Left forelimb (tissue), 1 donor: ENCODE measurements at places on chromosomes 5 and 9.

GRCh38 chr9:121478816-121479676 is 20.6 kb downstream of the GGTA1 start:
- no peak for DNase-seq

DNA sequence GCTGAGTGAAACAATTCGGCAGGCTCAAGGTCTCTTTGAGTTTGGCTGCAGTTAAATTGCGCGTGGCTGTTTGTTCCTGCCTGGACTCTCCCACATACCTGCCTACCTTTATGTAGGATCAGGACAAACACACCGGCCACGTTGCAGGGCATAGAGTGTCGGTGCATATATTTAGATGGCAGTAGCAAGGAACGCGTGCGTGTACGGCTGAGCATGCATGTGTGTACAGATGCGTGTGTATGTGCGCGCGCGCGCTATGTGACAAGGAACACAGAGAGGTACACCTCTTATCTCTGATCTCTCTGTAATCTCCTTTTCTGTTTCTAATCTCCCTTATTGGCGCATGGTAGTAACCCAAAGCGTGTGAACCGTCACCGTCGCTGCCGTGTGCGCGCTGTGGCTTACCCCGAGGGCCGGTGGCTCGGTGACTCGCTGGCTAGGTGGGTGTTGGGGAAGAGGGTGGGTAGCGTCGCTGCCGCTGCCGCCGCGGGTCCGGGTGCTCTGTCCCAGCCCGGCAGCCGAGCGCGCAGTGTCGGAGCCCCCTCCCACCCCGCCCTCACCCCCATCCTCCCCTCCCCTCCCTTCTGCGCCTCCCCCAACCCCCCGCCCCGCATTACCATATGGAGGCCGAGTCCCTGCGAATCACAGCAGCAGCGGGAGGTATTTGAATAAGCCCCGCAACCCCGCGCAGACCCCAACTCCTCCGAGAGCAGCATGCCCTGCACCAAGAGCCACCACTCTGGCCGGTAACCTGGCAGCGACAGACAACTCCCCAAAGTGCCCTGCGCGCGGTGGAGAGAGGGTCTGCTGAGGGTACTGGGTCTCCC is 204.8 kb downstream of the MEF2C start:
- no peak for DNase-seq

DNA sequence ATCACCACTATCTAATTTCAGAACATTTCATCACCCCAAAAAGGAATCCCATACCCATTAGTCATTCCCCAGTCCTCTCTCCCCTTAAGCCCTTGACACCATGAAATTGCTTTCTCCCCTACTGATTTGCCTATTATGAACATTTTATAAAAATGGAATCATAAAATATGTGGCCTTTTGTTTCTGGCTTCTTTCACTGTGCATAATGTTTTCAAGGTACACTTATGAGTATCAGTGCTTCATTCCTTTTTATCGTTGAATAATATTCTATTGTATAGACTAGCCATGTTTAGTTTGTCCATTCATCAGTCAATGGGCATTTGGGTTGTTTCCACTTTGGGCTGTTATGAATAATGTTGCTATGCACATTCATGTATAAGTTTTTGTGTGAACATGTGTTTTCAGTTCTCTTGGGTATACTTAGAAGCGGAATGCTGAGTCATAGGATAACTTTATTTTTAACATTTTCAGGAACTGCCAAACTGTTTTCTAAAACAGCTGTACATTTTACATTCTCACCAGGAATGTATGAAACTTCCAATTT is 40.4 kb upstream of the FGF1 start:
- no peak for DNase-seq

- no peak for DNase-seq
Observed at GRCh38 chr5:83377131-83377865, 94.2 kb upstream of the VCAN start.
